ENCODE measurements at places on chromosomes 3 and 15. TPM values are rescaled to one million over a fixed set of nuclear protein-coding genes. Genes with fewer than 3 reads are reported as not detected.

DNA sequence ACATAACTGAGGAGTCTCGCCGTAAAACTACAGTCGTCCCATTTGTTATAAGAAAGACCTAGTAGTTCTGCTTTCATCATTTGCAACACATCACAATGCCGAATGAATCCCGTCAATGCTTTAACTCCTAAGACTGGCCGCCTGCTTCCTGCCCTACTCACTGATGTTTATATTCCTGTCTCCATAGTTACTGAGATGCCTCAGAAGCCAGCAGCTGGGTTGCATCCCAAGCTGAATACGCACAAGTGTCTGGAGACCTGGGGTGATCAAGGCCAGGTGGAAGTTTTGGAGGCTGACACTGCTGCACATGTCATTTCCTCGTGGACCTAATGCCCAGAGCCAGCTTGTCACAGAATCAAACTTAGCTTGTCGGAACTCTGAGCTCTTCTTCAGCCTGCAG lies 95.2 kb upstream of the UBE2E1 start:
- peak; percentile 93 for DNase-seq

DNA sequence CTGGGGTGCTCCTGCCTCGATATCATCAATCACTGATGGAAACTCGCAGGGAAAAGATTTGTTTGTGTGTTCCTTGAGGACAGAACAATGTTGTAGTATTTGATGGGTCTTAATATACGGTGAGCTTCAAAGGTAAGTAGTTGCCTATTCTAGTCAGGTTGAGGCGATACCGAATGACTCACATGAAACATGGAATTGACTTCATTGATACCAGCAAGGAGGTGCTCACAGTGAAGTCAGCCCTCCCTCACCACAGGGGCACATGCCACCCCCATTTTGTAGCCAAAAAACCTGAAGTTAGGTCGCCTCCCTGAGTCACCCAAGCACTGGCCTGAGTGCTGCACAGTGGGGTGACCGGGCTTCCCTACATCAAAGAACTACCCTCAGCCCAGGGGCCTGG lies 3.7 kb upstream of the ALDH1A3 start:
- DNase-seq, result no peak

GRCh38 chr3:16439848-16440708 lies 73.4 kb downstream of the RFTN1 start:
- no peak for DNase-seq

Gene ZNF35
- 20.9 TPM for total RNA-seq

DNA sequence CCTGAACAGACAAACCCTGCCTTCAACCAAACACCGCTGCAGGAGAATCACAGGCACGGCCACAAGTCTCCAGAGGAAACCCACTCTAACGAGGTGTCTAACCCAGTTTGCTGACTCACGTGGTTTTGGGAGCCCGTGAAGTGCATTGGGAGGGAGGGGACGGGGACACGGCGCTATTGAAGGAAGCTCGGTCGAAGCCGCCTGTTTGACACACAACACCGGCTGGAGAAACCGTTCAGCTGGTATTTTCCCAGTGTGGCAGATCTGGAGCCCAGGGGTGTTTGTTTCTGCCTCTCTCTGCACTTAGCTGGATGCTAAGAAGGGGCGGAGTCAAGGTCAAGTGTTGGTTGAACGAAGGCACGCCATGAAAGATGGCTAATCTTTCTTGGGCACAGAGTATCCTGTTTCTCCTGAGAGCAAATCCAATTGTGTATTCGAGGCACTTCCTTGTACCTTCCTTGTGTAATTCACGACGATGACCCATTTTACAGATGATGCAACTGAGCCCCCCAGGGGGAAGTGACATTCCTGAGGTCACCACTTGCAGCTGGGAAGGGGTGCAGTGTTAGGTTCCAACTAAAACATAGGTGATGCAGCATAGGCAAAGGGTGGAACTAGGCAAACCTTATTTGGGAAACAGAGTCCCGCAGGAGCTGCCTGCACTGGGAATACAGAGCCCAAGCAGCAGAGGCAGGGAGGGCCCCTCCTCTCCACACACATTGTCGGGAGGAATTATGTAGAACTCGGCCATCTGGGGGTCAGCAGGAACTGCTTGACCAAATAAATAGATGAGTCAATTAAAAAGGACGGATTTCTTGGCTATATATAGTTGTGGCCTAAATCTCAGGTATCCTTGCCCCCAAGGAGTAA lies 22.5 kb downstream of the SLC6A6 start:
- peak; percentile 51 for DNase-seq

GRCh38 chr3:160643994-160644393 lies 33.0 kb upstream of the ARL14 start:
- peak; percentile 52 for DNase-seq

DNA sequence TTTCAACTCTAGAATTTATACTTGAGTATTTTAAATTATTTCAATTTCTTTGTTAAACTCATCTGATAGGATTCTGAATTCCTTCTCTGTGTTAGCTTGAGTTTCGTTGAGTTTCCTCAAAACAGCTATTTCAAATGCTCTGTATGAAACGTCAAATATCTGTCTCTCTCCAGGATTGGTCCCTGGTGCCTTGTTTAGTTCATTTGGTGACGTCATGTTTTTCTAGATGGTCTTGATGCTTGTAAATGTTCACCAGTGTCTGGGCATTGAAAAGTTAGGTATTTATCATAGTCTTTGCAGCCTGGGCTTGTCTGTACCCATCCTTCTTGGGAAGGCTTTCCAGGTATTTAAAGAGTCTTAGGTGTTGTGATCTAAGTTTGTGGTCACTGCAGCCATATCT lies 151.1 kb downstream of the KCNAB1 start:
- no peak for DNase-seq

- no peak for DNase-seq
These were observed 73.7 kb downstream of the PLD1 start for GRCh38 chr3:171736556-171736955.

DNA sequence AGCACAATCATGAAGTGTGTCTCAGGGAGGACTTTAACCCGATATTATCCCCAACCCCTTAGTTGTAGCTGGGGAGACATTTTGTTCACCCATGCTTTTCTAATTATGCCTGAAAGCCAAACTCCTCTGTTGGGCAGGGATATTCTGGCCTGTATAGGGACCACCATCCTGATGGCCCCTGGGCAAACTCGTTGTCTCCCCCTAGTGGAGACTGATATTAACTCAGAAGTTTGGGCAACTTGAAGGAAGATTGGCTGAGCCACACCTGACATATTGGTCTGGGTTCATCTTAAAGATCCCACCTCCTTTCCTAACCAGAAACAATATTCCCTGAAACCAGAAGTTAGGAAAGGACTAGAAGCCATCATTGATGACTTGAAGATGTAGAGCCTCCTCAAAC lies 42.3 kb downstream of the TM4SF18 start:
- DNase-seq, result peak; percentile 64

GRCh38 chr15:55241891-55242290 lies 45.1 kb upstream of the RSL24D1 start:
- no peak for DNase-seq

Gene IL5RA
- total RNA-seq, result not detected

DNA sequence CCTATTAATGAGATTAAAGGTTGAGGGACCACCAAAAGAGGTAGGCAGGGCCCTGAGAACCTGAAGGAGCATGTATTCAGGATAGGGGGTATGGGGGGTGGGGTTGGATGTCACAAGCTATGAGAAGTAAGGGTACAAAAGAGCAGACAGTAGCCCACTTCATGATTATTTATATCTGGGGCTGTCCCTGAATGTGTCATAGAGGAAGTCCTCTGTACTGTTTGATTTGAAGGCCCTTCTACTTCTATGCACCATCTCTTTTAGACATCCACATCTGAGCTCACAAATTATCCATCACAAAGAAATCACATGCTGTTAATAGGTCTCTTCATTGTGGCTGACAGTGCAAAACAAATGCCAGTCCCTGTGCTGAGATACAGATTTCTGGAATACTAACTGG lies 68.6 kb downstream of the FHIT start:
- DNase-seq, result no peak

Gene OCA2
- total RNA-seq, result 0.69 TPM

Gene TMEM158
- 16.9 TPM for total RNA-seq

Gene CD200R1
- total RNA-seq, result 0.28 TPM

Gene ZWILCH
- total RNA-seq, result 64.1 TPM

DNA sequence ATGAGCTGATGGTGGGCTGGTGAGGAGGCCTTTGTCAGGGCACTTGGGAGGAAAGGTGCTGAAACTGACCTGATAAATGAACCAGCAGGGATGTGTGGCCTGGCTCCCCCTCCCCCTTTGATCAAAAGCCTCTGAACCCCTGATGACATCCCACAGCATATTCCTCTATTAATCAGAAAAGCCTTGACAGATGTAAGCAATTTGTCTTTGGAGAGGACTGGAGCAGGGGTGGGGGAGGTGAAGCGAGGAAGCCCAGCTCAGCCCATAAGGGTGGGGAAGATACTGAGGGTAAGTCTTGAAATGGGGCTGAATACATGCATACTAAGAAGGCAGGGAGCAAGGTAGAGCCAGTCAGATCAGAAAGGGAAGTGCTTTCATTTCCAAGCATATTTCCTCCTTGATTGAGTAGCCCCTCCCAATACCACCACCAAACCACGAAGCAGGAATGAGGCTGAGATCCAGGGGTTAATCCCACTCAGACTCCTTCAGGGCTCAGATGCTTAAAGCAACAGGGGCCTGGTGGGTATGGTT lies 34.7 kb upstream of the MRPS22 start:
- DNase-seq, result no peak

DNA sequence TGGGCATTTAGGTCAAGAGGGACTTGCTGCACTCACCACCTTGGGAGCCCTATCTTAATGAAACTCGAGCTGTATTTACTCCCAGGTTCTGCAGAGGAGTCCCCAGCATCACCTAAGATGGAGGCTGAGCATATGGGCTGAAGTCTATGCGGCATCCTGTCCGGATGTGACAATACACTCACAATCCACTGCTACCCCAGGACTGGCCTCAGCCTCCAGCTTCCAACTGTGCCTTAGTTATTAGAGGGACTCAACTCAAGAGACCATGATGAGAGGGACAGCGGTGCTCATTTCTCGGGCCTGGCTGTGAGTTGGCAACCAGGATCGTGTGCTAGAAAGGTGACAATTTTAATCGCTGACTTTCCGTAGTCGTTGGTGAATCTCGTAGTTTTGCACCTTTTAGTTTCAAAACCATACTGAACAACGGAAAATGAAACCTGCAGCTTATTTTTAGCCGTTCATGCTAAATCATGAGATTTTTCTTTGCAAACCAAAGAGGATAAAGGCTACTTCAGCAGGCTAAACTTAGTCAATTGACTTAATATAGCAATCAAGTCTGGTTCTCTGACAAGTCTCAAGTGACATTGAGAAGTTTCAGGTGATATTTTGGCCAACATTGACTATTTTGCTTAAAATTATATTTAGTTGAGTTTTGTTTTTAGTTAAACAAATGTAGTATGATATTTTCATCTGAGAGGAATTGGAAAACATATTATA lies 11.1 kb downstream of the ZBTB38 start:
- no peak for DNase-seq

GRCh38 chr15:88011533-88011932 lies 245.0 kb downstream of the NTRK3 start:
- no peak for DNase-seq

GRCh38 chr15:81375461-81375860 lies 1.4 kb upstream of the TMC3 start:
- DNase-seq, result no peak

GRCh38 chr3:354432-354831 lies 157.9 kb downstream of the CHL1 start:
- DNase-seq, result peak; percentile 73

- DNase-seq, result no peak
These were observed 396.2 kb upstream of the NAALADL2 start for GRCh38 chr3:174462916-174463315.

DNA sequence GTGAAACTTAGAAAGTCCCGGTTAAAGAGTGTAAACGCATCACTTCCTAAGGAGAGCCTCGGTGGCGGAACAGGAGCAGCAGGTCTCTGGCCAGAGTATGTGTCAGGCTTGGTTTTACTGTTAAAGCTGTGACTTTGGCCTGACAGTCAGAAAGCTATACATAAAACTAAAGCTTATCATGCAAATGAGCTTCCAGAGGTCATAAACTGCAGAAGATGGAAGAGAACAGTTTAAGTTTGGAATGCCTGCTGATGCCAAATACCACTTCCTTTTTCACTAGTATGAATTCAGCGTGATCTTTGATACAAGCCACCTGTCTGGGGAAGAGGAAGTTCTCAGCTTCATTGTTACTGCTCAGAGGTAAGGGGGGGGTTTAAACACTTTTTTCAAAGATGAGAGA lies 125.1 kb upstream of the CTDSPL start:
- no peak for DNase-seq

Gene SAXO2
- not detected for total RNA-seq

Gene PTH1R
- total RNA-seq, result 1.3 TPM

DNA sequence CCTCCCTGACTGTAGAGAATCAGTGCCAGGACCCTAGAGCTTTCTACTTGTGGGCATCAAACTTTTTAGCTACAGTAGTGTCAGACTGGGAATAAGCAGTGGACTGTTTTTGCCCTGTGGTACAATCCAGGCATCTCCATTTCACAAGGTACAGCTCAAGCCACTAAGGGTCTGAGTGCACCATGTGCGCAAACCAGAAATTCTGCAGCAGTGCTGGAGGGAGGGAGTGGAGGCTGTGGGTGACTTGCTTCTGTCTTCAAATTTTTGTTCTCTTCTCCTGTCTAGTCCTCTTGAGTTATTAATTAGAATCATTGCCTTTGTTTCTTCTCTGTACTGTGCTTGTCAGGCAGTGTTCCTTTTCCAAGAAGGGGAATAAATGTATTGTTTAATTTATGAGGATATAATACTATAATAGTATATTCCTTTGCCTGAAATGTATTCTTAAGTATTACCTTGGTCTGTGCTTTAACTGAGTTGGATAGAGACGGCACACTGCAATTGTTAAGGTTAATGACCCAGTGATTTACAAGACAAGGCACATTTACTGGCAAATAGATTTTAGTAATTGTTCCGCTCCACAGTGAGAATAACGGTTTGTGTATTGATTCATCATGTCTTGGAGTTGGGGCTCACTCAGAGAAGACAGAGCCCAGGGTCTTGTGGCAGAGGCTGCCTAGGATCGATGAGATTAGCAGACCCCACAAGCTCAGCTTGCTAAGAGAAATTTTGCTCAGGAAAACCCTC lies 390.6 kb upstream of the CFAP20DC start:
- DNase-seq, result peak; percentile 8

DNA sequence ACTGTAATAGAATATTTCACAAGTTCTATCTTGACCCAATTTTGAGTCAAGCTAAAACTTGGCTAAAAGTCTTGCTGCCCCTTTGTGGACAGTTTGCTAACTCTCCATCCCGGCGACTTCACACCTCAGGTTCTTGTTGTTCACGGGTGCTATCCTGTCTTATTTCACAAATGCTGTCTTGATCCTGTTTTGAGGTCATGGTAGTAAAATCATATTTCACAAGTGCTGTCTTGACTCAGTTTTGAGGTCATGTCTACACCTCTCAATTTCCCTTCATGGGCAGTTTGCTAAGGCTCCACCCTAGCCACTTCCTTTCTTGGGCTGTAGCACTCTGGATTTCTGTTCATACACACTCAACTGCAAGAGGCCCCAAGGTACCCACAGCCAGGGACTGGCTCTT lies 45.0 kb upstream of the GK5 start:
- peak; percentile 5 for DNase-seq
